Endodermal cell (in vitro differentiated cells): ENCODE measurements at places on chromosomes 1 and 21. TPM values are rescaled to one million over a fixed set of nuclear protein-coding genes. Genes with fewer than 3 reads are reported as not detected.

GRCh38 chr1:31875636-31876236 lies 59.9 kb upstream of the SPOCD1 start:
- no peaks in the 10 kb centered on the region for H3K36me3 ChIP-seq
- no peaks in the 10 kb centered on the region for H3K4me1 ChIP-seq
- H3K4me3 ChIP-seq = no peak overlapping the region
- H3K27me3 ChIP-seq = no peaks in the 10 kb centered on the region
- no peak overlapping the region for H3K27ac ChIP-seq

DNA sequence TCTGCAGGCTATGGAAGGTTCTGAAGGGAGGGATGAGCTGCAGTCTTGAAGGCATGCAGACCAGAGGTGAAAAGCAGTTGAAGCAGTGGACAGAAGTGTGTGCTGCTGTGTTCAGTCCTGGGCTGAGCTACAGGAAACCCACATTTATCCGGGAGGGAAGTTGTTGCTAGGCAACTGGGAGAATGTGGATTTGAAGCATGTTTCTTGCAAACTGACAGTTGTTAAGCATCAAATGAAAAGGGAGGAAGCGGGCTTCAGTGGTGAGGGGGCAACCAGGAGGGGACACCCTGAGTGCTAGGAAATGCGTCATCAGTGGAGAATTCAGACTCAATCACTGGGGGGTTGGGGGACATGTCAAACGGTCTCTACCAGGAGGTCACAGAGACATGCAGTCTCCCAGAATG lies 28.7 kb downstream of the ABCA4 start:
- H3K36me3 ChIP-seq = no peaks in the 10 kb centered on the region
- DNase-seq = peak; percentile 71
- H3K4me3 ChIP-seq = no peak overlapping the region
- H3K4me1 ChIP-seq = peaks cover 9% of the 10 kb centered on the region
- H3K27ac ChIP-seq = peak overlapping the region; percentile 92

GRCh38 chr1:43991476-43992231 lies at the start of gene CCDC24:
Gene CCDC24, plus strand, starts transcription at chr1:43991599. Its CDS starts 280 bp downstream, at chr1:43991879.
- H3K4me1 ChIP-seq = peaks cover 9% of the 10 kb centered on the region
- DNase-seq = peak; percentile 93
- H3K27ac ChIP-seq = peak within 1 kb of the TSS; percentile 57
- peak within 1 kb of the TSS; percentile 82 for H3K4me3 ChIP-seq
- H3K36me3 ChIP-seq = peaks cover 4% of the 10 kb centered on the region
- H3K27me3 ChIP-seq = no peaks in the 10 kb centered on the region

- H3K27ac ChIP-seq = no peak overlapping the region
- no peaks in the 10 kb centered on the region for H3K4me1 ChIP-seq
- H3K27me3 ChIP-seq = no peaks in the 10 kb centered on the region
- H3K36me3 ChIP-seq = no peaks in the 10 kb centered on the region
- no peak for DNase-seq
These were observed 37.9 kb upstream of the CCDC27 start for GRCh38 chr1:3714284-3714741.

DNA sequence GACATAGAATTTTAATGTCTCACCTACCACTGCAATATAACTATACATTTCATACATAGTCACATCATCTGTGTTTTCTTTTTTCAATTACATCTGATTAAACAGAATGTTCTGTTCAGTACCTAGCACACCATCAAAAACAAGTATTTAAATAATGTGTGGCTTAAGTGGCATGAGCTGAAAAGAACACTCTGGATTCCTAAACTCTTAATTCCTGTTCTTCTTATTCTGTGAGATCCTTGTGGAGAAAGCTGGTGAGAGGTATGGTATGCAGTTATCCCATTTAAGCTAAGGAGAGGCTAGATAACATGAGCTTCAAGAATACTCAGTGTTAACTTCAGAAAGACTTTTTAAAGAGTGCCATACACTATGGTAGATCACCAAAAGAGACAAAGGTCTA lies 5.5 kb downstream of the TP53BP2 start:
- no peak for DNase-seq
- H3K4me1 ChIP-seq = peaks cover 19% of the 10 kb centered on the region
- no peaks in the 10 kb centered on the region for H3K36me3 ChIP-seq
- H3K27me3 ChIP-seq = no peaks in the 10 kb centered on the region

The SELE gene
- total RNA-seq = not detected in 2 replicates
